HL-60 (cell line): ENCODE measurements at places on chromosomes 1 and 21.

- DNase-seq = no peak
Observed at GRCh38 chr1:5254131-5254725, 599.8 kb downstream of the AJAP1 start.

- peak; percentile 39 for DNase-seq
Observed at GRCh38 chr1:154328318-154329151, 3.2 kb downstream of the ATP8B2 start.

GRCh38 chr1:11157867-11158266 lies 31.3 kb upstream of the ANGPTL7 start:
- DNase-seq = no peak

- DNase-seq = no peak
Observed at GRCh38 chr21:34690041-34690792, 21.4 kb downstream of the CLIC6 start.

GRCh38 chr1:30707412-30708360 lies 15.7 kb downstream of the MATN1 start:
- no peak for DNase-seq

GRCh38 chr1:116397728-116398127 lies 24.7 kb downstream of the ATP1A1 start:
- DNase-seq = no peak

DNA sequence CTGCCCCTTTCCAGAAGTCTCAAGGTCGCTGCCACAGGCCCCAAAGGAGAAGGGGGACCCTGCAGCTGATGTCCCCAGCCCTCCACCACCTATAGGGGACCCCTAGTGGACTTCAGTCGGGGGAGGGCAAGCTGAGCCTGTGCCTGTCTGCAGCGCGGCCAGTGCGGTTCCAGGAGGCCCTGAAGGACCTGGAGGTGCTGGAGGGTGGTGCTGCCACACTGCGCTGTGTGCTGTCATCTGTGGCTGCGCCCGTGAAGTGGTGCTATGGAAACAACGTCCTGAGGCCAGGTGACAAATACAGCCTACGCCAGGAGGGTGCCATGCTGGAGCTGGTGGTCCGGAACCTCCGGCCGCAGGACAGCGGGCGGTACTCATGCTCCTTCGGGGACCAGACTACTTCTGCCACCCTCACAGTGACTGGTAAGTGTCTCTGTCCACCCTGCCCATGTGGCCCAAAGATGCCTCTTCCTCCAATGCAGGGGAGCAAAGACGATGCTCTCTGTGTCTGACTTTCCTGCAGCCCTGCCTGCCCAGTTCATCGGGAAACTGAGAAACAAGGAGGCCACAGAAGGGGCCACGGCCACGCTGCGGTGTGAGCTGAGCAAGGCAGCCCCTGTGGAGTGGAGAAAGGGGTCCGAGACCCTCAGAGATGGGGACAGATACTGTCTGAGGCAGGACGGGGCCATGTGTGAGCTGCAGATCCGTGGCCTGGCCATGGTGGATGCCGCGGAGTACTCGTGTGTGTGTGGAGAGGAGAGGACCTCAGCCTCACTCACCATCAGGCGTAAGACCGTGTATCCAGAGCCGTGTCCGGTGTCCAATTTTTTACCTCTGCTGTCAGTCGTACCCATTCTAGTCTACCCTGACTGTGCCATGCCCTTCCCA lies 79.9 kb downstream of the OBSCN start:
- no peak for DNase-seq

DNA sequence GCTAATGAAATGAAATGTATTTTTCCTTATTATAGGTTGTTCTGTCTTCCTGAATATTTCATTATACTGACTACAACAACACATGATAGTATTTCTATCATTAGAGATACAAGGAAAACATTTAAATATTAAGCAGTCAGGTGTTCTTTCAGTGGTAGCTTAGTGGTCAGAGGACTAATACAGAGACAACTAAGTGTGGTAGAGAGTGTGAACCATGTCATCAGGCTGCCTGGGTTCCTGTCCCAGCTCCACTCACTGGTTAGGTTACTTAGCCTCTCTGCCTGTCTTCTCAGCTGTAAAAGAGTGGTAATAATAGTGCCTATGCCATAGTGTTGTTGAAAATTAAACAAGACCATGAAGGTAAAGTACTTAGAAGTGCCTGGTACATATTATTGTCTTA lies 3.9 kb downstream of the UAP1 start:
- DNase-seq = no peak

GRCh38 chr1:65840683-65841082 lies 48.0 kb downstream of the PDE4B start:
- no peak for DNase-seq

GRCh38 chr1:115158181-115158580 lies 68.9 kb upstream of the TSPAN2 start:
- DNase-seq = no peak

- DNase-seq = no peak
Observed at GRCh38 chr1:212581034-212581433, 27.5 kb upstream of the ATF3 start.

- no peak for DNase-seq
Observed at GRCh38 chr1:54866801-54867716, 19.9 kb downstream of the DHCR24 start.

DNA sequence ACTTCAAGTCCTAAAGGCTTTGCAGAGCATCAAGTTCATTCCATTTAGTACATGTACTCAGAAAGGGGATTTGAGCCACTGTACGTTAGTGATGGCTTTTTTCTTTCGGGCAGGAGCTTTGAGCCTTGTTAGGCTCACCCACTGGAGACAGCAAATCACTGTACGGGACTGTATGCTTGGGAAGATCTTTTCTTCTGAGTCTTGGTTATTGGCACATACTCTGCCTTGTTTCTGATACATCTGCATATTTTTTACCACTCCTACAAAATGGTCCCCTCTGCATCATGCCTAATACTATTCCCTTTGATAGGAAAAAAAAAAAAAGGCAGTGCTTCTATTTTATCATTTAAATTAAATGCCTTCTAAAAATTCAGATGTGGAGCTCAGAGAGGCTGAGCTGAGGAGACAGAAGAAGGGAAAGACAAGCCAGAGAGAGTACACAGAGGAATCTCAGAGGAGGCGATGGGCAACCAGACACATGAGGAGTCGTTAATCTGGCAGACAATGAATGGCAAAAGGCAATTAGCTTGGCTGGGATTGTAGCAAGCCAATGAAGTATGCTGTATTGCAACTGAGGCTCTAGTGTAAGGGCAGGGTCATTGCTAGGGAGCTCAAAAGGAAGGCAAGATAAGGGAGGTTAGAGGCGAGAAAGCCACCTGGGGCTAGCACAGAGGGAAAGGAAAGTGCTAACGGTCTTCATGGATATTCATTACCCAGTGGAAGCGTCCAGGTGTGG lies 39.4 kb downstream of the PHC2 start:
- no peak for DNase-seq

GRCh38 chr1:60895701-60896100 lies 186.7 kb upstream of the NFIA start:
- DNase-seq = no peak

DNA sequence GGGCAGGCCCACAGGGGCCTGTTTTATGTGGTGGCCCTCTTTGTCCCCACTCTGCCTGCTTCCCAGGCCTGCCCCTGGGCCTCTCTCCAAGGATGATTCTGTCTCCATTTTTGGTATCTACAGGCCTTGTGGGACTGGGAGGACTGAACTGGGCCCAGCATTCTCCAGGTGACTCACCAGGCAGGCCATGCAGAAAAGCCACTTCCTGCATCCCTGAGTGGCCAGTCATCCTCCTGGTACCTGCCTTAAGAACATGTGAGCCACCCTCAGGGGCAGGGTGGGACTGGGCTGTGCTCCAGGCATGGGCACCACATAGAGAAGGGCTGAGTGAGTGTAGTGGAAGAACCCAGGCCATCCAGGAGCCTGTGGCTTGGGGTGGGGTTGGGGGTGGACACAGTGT lies 20.0 kb upstream of the BCAR3 start:
- DNase-seq = no peak

GRCh38 chr1:8065369-8065768 lies 39.3 kb upstream of the ERRFI1 start:
- no peak for DNase-seq

DNA sequence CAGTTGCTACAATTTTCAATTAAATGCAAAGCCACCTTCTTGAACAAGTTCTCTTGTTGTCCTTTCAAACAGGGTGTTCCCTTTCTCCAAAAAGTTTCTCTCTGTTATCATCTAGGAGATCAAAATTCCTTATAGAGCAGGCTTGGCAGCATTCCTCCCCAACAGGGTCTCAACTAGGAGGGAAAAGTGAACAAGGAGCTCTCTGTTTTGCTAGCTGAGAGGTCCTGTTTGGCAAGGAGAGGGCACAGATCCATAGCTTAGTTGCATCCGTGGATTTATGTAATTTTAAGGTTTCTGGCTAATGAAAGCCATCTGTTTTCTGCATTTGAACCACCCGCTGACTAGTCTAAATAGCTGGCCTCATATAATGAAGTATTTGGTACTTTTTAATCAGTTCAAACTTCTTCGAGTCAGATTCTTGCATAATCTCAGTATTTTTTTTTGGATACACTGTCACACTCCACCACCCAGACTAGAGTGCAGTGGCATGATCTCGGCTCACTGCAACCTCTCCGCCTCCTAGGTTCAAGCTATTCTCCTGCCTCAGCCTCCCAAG lies 54.0 kb downstream of the APP start:
- no peak for DNase-seq

- no peak for DNase-seq
Observed at GRCh38 chr1:190658907-190659306, 181.2 kb upstream of the BRINP3 start.

GRCh38 chr1:46183079-46183847 lies 7.0 kb upstream of the P3R3URF start:
- peak; percentile 51 for DNase-seq

GRCh38 chr1:207670192-207670591 lies 25.3 kb downstream of the CR1L start:
- no peak for DNase-seq

- DNase-seq = no peak
Observed at GRCh38 chr1:241869022-241869421, 21.0 kb downstream of the EXO1 start.
